ENCODE measurements at places on chromosomes 6 and 20.

GRCh38 chr6:13432526-13433184 is 54.7 kb downstream of the GFOD1 start:
- no peak for DNase-seq

DNA sequence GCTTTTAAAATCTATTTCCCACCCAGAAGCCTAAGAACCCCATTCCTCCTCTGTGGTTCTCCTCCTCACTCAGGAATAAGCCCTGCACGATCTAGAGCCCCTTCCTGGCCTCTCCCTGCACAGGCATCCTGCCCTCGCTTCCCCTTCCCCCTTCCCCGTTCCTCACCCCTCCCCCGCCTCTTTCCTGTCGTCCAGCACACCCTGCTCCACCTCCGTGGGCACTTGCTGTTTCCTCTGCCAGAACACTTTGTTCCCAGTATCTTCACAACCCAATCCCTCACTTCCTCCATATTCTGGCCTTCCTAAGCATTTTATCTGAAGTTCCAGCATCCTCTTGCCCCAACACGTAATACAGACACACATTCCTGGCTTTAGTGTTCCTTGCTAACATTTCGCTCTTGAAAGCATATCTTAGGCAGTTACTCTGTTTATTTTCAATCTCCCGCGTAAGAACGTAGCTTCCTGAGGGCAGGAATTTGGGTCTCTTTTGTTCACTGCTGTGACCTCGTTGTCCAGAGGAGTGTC is 20.2 kb upstream of the SLC22A2 start:
- DNase-seq = no peak

GRCh38 chr6:51214442-51214841 is 395.8 kb downstream of the TFAP2B start:
- no peak for DNase-seq

GRCh38 chr20:53413186-53413631 is 180.4 kb downstream of the ZNF217 start:
- peak; percentile 56 for DNase-seq

DNA sequence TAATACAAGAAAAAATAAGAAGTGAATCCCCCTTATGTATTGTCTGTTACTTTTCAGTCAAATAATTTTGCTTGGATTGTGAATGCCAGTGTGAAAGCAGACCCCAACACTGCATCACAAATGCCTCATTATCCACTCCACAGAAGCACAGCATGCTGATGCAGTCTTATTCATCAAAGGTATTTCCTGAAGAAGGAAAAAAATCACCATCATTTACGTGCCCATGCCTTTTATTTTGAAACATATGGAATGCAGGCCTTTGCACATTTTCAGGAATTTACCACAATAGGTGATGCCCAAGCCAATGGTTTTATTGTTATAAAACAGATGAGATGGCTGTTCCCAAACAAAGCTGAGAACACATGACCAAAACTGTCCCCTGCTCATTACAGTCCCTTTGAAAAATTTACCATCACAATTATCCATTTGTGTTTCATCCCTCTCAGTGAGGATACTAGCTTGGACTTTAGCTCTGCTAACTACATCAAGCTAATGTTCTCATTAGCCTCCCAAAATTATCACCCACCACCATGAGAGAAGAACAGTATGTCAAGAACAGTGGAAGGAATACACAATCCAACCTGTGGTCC is 180.6 kb upstream of the HTR1E start:
- no peak for DNase-seq

GRCh38 chr6:90435207-90435899 is 138.7 kb upstream of the BACH2 start:
- no peak for DNase-seq

GRCh38 chr20:21643417-21643816 is 62.0 kb upstream of the PAX1 start:
- DNase-seq = no peak

DNA sequence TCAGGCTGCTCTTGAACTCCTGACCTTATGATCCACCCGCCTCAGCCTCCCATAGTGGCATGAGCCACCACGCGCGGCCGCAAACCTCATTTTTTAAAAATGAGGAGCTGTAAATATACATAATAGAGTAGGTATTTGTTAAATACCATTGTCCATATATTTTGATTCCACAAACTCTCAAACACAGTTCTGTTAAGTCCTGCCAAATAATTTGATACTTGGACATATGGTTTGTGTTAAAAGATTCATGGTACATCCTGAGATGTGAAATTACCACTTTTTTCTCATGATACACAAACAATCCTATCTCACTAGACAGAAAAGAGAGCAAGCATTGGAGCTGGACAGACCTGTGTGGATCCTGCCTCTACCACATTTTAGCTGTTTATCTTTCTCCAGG is 334.1 kb upstream of the KCNQ5 start:
- DNase-seq = no peak

GRCh38 chr6:45586216-45587171 is 208.8 kb upstream of the SUPT3H start:
- DNase-seq = no peak

DNA sequence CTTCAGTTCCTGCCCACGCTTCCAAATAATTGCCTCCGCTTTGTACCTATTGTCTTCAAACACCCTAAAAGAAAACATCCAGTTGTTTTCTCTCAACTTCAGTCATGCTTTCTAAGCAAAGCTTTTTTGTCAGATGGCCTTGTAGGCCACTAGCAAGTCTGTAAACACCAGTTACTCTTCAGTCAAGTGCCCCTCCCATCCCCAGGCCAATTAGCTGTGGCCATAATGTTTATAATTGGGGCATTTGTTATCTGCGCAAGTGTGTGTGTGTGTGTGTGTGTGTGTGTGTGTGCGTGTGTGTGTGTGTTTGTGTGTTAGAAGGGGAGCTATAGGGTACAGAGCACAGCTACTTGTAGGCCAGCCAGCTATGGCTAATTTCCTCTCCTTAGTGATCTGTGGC is 272.4 kb upstream of the MARCKS start:
- DNase-seq = no peak

DNA sequence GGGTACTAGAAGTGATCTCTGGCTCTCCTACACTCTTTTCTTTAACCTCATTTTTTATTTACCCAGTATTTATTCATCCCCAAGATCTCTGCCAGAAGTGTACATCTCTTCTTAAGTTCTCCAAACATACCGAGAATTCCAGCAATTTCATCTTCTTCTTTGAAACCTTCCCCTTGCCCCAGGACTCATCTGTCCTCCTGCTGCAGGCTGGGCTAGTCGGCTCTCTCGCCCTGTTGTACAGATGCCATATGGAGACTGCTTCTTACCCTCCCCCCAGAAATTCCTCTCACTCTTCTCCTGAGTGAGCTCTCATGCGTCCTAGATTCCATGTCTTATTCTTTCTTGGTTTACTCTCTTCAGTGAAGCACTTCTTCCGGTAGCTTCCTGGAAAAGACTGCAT is 21.9 kb upstream of the PNRC1 start:
- DNase-seq = no peak

DNA sequence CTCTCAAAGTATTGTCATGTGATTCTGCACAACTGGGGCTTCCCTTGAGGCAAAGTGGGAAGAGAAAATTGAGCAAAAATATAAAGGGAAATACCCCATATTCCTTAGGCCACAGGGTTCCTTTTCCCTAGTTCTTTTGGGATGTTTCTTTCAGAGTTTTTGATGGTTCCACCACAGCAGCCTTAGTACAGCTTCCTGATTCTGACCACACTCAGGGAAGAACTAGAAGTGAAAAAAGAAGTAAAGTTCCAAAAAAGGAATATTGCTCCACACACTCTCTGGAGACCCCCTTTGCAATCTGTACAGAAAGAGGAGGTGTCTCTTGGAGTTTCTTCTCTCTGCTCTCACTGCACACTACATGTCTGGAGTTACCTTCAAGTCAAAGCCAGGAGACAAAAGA is 27.9 kb upstream of the HLA-DQA2 start:
- DNase-seq = no peak

- DNase-seq = no peak
Observed at GRCh38 chr6:157838718-157839430, 15.8 kb downstream of the SNX9 start.

- no peak for DNase-seq
Observed at GRCh38 chr20:43988867-43989266, 74.2 kb downstream of the TOX2 start.

GRCh38 chr6:132253211-132253610 is 148.1 kb downstream of the MOXD1 start:
- no peak for DNase-seq

DNA sequence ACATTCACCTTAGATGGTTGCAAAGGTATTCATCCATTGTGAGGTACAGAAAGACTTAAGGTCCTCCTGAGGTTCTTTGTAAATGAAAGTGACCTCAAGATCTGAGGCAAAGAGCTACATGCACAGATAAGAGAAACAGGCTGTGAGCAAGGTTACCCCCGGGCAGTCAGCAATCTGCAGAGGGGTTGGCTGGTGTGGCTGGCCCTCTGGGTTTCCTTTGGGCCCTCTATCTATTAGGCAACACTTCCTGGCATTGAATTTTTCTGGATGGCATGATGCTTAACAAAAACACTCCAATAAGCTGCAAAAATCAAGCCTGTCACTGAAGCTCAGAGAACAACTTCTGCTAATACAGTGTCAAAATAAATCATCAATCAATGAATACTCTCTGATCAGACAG is 48.9 kb upstream of the RALGAPA2 start:
- no peak for DNase-seq

DNA sequence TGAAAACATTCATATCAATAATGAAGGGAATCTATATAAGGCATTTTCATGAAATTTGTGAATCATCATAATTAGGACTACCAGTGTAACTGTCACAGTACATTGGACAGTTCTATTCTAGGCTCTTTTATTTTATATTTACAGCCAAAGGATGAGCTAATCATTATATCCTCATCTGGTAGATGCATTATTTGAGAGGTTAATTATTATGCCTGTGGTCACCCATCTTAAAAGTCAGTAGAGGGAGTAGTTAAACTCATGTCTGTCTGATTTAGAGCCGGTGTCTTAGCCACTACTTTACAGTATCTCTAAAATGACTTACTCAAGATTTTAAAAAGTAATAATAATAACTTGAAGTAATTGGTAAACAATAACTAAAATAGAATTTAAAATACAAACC is 899.3 kb upstream of the MAP3K7 start:
- DNase-seq = no peak

- DNase-seq = no peak
Observed at GRCh38 chr20:25553819-25554296, 31.5 kb downstream of the NINL start.

- DNase-seq = no peak
Observed at GRCh38 chr6:42454428-42454791, 2.7 kb upstream of the TRERF1 start.

- no peak for DNase-seq
Observed at GRCh38 chr6:154602296-154602695, 91.8 kb upstream of the CNKSR3 start.

DNA sequence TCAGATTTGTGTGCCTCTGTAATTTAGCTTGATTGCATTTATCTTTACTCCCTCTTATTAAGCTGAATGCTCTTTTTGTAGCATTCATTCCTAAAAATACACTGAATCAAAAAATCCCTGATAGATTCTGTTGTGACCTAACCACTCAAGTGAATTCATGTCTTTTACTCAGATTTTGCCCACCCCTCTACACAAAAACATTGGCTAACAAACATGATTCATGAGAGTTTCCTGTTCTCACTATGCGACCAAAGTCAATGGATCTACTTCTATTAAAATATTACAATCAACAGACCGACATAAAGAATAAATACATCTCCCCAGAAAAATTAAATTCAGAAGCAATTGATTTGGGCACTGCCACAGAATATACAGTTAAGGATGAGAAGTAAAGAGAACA is 99.5 kb upstream of the THEMIS start:
- no peak for DNase-seq

DNA sequence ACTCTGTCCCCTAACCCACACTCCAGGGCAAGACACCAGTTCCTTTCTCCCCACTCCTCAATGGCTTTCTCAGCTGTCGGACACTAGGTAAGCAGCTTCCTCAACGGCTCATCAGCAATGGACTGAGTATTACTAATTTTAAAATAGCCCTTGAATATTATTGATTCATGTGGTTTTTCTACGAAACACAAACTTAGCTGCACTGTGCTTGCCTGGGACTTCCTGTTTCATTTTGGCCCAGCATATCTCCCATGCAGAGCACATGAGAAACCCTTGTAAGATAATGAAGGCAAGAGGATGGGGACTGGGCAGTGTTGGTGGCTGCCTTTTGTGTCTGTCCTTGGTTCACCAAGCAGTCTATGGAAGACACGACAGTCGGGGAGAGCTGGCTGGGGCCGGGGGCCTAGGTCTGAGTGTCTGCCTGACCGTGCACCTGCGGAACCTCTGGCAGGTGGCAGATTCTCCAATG is 48.9 kb downstream of the RNASET2 start:
- no peak for DNase-seq

GRCh38 chr6:68967549-68968300 is 332.6 kb downstream of the ADGRB3 start:
- peak; percentile 27 for DNase-seq

GRCh38 chr6:114194362-114195026 is 148.3 kb downstream of the HS3ST5 start:
- DNase-seq = no peak

DNA sequence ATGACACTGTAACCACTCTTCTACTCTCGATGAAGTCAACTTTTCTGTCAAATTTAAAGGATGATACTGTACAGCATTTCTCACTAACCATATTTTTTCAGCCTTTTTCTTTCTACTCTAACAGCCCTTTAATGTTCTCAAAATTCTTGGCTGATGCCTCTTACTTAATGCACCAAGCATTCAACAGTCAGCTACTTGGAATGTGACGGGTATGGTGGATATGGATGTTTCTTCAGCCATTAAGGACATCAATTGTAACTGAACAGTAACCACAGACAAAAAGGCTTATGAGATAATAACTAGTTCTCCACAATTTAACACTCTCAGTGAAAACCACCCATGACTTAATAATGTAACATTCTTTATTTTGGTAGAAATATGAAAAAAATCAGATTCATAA is 467.2 kb upstream of the ZNF337 start:
- no peak for DNase-seq

GRCh38 chr6:70980727-70981126 is 23.9 kb upstream of the B3GAT2 start:
- DNase-seq = peak; percentile 55

DNA sequence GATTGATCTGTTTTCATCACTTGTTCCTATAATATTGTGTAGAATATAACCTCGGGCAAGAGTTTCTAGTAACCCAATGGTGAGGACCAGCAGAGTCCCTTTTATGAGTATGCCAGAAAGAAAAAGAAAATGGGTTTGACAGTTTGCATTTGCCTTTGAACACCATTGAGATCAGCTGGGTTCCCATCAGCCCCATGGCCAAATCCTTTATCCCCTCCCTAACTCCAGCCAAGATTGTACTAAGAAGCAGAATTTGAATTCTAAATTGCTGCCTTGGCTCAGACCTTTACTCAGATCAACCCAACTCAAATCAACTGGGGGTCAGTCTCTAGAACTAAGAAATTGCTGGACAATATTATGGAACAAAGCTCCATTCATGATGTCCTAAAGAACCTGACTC is 187.4 kb downstream of the TBC1D7 start:
- DNase-seq = no peak
